ENCODE measurements at places on chromosomes 1 and 21.

DNA sequence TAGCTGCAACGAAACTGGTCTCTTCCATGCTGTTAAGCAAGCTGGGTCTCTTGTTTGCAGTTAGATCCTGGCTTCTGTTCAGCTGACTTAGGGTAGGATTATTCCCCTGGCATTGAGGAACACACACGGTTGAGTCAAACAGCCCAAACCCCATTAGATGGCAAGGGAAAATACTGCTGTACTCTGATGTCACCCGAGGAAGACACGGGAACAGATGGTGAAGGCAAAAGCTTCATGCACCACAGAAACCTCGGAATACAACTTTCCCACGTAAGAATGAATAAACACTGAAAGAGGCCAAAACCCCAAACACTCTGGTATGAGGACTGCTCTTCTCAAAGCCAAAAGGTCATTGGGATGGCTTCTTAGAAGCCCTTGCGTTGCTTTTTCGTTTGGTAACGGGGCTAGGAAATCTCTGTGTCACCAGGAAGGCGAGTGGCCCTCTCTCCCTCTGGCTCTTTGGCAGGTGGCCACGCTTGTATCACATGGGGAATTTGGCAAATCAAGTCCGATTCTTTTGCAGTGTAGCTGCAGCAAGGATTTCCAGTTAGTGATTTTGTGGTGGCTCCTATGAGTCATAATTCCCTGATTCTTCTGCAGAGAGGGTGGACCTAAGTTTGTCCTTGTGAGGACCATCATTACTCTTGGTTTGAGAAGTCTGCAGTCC is 16.7 kb upstream of the LYST start:
- no peak for DNase-seq

GRCh38 chr1:4973341-4973740 is 318.9 kb downstream of the AJAP1 start:
- DNase-seq, result no peak

DNA sequence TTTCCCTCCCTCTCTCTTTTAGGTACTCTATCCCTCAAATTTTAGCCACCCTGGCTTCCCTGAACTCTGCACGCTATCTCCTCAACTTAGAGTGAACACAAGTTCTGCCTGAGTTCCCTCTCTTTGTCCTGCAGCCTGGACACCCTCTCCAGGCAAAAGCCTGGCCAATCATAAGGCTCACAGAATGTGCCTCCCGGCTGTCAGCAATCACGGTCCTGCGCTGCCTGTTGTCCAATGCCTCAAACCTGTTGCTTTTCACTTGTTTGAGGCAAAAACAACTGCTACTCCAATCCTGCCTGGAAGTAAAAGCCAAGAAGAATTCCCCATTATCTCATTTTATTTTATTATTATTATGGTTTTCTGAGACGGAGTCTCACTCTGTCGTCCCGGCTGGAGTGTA is 66.1 kb downstream of the LGR6 start:
- DNase-seq, result no peak

- DNase-seq, result no peak
These were observed 41.3 kb downstream of the ZBTB18 start for GRCh38 chr1:244092293-244092963.

DNA sequence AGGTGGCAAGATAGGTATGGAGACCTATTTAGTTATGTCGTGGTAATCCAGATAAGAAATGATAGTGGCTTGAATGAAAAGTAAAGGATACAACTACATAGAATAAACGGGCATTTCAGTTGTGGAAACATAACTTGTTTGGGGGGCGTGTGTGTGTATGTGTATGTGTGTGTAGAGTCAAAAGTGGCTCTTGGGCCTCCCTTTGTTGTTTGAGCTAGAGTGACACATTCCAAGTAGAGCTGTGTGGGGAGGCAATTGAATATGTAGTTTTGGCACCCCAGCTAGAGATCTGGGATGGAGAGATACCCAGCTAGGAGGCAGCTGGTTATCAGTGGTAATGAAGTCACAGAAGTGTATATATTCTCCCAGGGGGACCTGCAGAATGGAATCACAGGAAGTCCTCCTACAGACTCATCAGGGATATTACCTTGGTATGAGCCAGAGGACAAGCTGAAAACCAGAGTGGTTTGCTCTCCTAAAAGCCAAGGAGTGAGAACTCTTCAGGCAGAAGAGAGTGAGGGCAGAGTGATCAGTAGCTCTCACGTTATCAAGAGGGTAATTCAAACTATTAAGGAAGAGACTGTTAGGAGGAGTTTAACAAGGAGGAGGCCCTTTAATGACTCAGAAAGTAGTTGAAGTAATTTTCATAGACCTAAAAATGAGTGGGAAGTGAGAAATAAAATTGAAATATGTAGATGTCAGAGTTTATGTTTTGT is 5.1 kb downstream of the CR1L start:
- DNase-seq, result no peak

DNA sequence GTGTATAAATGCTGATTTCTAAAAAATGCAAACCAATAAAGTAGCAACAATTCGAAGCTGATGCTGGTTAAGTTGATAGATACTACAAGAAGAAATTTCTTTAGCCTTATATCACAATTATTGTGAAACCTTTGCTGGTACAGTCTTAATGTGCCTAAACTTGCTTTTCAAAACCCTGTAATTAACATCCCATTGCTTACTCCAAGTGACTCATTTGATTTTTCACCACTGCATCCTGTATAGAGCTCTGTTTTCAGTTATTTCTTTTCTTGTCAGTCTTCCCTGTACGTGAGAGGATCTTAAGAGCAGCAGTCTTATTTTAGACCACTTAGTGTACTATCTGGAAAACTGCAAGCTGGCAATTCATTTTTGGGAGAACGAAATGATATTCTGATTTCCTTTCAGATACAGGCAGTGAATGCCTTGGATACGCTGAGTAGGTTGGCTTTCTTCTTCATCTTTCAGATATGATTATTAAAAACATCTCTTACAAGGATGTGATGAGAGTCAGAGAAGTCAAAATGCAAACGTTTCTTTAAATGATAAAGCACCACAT is 210.3 kb downstream of the KCTD3 start:
- DNase-seq, result no peak

DNA sequence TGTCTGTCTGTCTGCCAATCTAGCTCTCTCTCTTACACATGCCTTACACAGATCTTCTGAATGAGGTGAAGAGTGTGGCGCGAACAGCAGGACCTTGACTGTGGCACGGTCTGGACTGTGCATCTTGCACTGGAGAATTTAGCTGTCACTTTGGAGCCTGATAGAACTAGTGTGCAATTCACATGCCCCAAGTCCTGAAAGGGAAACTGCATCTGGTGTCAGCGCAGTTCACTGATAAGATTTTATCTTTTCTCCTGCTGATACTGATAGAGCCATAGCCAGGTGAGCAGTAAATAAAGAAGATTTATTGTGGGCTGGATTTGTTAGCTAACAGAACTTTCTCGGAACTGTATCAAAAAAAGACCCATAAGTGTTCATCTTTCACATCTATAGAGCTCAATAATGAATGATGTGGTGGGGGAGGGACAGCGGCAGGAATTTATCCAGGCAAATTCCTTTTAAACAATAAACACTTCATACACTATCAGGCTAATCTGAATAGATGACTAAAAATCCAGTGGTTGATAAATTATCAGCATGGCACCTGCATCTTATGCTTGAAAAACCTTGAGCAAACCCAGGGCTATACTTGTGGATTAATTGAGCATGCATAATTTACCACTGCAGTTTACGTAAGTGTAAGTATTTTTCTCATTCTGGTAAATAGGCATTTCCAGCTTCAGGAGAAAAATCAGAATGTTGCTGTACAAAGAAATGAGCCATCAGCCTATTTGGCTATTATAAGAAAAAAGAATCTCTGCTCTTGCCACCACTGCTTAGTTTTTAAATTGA is 104.1 kb downstream of the NTNG1 start:
- no peak for DNase-seq

GRCh38 chr1:19775317-19775716 is 24.4 kb downstream of the TMCO4 start:
- DNase-seq, result no peak

DNA sequence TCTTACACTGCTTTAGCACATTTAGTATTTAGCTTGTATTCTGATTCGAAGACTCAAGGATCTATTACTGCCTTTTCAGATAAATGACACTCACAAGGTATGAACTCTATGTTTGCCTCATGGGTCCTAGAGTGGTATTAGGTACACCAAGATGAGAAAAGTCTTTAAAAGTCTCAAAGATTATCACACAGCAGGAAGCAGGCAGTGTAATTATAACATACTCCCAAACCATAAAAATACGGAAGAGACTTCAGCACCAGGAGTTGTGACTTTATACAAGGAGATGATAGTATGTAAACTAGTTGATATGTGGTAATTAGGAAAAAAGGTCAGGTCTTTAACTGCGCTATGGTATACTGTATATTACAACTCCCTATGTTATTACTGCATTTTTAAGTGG is 11.2 kb upstream of the RCSD1 start:
- DNase-seq, result no peak

DNA sequence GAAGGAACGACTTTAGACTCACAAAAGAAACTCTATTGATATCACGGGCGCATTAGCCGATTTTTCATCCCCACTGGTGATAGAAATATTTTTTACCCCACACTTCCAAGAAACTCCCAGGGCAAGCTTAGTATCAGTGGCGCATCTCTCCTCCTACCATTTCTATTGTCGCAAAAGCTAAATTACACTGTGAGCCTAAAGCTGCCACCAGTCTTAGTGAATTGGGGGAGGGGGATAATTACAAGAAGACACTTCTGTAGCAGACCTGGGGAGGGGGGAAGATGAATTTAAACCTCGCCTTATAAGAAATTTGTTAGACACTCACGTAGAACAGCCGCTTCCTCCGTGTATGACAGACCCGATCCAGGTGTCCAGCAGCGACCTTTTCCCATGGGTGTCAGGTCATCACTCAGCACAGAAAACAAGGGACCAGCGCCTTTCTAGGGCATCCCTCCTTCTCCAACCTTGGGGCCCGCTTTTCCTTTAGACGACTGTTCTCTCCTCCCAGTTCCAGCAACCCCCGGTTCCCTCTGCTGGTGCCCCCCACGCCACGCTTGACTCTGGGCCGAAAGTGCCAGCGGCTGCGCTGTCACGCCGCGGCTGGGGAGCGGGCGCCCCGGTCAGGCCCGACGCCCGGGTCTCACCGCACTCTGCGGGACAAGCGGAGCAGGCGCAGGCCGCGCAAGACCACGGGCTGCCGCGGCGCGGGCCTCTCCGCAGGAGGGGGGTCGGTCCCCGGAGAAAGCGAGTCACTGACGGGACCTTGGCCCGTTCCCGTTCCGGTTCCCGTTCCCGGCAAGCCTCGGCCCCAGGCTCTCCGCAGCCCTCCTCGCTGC is 821 bp downstream of the PHC2 start:
- peak; percentile 25 for DNase-seq

DNA sequence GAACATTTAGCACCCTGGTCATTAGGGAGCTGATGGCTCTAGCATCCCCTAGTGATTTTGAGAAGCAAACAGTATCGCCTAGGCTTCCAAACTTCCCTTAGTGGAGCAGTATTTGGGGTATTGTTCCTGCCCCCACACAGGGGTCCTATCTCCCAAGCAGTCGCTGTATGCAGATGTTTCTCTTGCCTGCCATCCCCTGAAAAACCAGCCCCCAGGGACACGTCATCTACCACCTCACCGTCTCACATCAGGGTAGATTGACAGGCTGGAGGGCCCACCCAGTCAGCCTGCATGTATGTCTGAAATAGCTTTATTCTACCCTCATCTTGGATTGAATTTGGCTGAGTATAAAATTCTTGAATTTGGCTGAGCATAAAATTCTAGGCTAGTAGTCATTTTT is 33.9 kb downstream of the TENT5C start:
- no peak for DNase-seq

DNA sequence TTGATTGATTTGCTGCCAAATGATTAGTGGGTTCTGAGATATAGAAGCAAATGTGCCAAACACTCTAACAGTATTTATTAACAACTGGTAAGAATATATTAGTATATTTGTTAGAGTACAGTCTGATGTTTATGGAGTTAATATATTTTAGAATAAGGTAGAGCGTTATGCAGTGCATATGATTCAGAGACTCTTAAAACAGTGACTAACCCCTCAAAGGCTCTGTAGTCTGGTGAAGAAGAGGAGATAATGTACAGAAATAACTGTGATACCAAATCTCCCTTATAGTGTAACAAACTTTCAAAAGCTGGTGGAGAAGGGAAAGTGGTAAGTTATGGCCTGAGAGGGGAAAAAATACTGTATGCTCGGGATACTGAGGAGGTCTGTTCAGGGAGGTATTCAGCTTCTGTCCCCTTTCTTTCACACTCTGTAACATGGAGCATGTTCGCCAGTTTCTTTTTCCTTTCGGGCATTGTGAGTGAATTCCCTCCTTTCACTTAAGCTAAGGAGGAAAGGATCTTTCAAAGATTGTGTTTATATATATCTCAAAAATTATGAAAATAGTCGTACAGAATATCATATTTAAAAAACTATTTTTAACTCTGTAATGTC is 121.2 kb downstream of the ADGRL2 start:
- DNase-seq, result no peak

- DNase-seq, result no peak
These were observed 523.9 kb downstream of the LMO4 start for GRCh38 chr1:87852410-87853161.

GRCh38 chr1:25431955-25432719 is 1.4 kb downstream of the MACO1 start:
- no peak for DNase-seq

- DNase-seq, result no peak
These were observed 24.7 kb upstream of the LAMC2 start for GRCh38 chr1:183161391-183161790.

GRCh38 chr1:4513685-4514084 is 140.7 kb upstream of the AJAP1 start:
- no peak for DNase-seq

DNA sequence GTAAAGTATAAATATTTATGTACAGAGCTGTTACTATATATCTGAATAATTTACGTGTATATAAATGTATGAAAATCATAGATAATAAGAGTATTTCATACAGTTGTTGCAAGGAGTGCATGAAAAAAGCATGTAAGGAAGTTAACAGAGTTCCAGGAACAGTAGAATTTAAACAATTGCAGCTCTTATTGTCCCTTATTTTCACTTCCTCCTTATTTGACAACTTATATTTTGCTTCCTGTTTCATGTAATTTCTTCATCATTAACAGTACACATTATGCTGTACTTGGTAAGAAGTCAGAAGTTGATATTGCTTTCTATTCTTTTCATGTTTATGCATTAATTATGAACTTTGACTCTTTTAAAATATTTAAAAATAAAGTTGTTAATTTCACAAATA is 681.5 kb downstream of the LRRIQ3 start:
- DNase-seq, result no peak
